ENCODE measurements at places on chromosomes 3 and 15.

DNA sequence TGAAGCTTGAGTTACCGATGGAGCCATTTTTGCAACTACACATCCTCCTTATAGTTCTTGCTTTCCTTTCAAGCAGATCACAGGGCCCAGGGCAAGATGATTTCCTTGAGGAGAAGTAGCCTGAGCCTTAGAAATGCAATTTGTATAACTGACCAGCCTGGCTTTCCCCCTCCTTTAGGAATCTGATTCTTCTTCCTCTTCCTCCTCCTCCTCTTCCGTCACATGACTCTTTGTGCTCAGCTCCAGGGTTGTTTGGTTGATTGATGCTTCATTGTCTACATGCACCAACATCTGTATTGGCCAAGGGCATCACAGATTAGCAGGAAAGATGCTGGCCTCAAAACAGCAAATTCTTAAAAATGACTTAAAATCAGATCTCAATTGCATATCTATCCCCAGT, 3.3 kb downstream of the SNAPC5 start:
- no peak for DNase-seq

- DNase-seq, result no peak
Observed at GRCh38 chr3:155772801-155773200, 27.9 kb upstream of the PLCH1 start.

GRCh38 chr15:52252781-52253180, 42.8 kb downstream of the MYO5C start:
- no peak for DNase-seq

GRCh38 chr15:45347989-45348388, 30.4 kb downstream of the GATM start:
- no peak for DNase-seq

- DNase-seq, result no peak
Observed at GRCh38 chr15:99446565-99447496, 119.0 kb upstream of the MEF2A start.

DNA sequence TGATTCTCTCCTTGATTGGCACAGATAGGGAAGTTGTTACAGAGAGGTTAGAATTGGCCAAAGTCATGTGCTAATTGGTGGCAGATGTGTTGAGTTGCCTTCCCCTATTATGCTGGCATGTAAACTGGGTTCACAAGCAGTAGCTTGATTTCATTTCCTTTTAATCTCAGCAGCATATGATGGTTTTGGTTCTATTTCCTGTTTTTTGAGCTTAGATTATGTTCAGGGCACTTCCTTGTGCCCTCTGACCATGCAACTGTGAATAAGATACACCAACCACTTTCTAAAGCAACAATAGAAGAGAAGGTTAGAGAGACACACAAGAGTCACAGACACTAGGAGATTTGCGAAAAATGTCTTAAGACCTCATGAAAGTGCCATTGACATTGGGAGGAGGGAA, 16.5 kb downstream of the HPS3 start:
- no peak for DNase-seq

GRCh38 chr3:4394048-4394447, 73.0 kb downstream of the SUMF1 start:
- DNase-seq, result peak; percentile 40

DNA sequence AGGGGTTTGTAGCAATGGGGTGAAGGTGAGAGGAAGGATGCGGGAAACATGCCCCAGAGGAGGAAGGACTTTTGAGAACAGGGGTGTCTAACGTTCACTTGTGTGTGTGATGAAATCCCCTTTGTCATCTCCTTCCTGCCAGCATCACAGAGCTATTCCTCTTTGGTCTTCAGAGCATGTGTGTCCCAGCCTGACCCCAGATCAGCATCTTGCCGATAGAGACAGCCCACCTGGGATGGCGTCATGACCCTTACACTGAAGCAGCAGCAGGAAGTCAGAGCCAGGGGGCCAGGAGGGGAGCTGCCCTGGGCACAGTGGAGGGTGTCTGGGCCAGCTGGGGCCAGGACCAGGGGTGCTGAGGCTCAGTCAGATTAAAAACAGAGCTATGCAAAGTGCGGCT, 29.9 kb upstream of the GRIP2 start:
- no peak for DNase-seq

- DNase-seq, result no peak
Observed at GRCh38 chr3:99921986-99922385, 104.3 kb downstream of the CMSS1 start.

GRCh38 chr3:161389445-161390035, 18.2 kb upstream of the SPTSSB start:
- no peak for DNase-seq

DNA sequence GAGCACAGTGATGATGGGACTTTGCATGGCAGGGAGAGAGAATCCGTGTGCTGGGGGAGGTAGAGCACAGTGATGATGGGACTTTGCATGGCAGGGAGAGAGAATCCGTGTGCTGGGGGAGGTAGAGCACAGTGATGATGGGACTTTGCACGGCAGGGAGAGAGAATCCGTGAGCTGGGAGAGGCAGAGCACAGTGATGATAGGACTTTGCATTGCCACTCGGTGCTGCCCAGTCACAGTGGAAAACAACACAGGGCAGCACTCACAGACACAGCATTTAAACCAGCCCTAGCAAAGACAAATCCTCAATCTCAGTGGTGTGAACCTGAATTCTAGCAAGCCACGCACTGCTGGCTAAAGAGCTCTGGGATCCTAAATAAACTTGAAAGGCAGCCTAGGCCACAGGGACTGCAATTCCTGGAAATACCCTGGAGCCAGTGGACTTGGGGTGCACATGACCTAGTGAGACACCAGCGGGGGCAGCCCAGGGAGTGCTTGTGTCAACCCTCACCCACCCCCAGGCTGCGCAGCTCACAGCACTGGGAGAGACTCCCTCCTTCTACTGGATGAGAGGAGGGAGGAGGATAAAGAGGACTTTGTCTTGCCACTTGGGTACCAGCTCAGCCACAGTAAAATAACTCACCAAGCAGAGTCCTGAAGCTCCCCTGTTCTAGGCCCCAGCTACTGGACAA, 23.4 kb upstream of the TNK2 start:
- DNase-seq, result no peak

GRCh38 chr3:157087780-157088600, 72.0 kb downstream of the CCNL1 start:
- no peak for DNase-seq

DNA sequence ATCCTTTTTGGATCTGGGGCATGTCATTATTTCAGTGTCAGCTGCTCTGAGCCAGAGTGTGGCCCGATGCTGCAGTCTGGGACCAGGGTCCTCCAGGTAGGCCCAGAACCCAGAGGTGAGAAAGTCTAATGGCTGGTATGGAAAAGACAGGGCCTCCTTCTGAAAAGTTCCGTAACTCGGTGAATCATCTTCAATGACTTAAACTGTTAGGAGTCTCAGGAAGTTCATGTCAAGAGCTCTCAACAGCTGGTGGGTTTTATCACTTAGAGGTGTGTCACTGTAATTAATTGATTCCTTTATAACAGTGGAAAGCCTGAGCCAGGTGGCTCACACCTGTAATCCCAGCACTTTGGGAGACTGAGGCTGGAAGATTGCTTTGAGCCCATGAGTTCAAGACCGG, 28.5 kb upstream of the PDE8A start:
- DNase-seq, result no peak

GRCh38 chr3:193951859-193952258, 184.1 kb upstream of the HES1 start:
- DNase-seq, result no peak

DNA sequence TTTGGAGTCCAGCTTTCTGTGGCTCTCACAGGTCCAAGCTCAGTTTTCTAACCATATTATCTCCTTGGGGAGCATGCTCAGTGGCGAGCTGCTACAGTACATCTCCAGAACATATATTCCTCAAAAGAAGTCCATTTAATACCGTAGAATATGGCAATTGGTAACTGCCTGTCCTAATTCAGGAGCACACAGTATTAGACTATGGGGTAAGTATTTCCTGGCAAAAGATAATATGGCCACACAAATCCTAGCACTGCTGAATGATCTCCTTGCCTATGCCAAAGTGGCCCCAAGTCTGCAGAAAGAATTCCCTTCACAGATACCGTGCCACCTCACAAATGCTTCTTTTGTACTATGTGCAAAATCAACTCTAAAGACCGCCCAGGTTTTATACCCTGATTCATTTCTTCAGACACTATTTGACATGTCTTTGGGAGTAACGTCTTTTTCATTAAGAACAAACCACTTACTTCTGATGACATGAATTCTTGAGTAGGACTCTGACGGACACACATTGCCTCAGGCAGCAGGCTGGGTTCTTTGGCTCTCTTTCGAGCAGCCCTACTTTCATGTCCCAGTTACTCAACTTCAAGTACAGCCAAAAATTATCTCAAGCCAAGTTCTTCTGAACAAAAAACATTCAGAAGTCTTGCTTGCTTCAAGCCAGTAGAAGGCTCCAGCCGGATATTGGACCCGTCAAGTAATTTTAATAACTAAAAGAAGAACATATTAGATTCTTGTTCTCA, 368.3 kb upstream of the DCBLD2 start:
- DNase-seq, result no peak

GRCh38 chr3:169145540-169146178, 517.9 kb downstream of the MECOM start:
- no peak for DNase-seq

DNA sequence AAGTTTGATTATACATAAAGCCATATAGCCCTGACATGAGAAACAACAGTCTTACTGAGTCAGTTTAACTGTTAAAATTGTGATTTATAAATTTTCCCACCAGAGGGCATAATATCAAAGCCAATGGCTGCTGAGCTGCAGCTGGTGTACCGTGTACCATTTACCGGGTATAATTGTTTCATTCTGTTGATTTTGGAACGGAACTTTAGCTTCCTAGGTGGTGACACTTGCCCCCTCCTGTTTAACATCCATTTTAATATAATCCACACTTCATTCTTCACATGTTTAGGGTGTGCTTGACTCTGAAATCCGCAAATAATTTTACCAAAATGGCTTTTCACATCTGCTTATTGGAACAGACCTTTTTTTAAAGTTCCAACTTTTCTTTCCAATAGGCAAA, 72.8 kb downstream of the SLC9A9 start:
- no peak for DNase-seq

DNA sequence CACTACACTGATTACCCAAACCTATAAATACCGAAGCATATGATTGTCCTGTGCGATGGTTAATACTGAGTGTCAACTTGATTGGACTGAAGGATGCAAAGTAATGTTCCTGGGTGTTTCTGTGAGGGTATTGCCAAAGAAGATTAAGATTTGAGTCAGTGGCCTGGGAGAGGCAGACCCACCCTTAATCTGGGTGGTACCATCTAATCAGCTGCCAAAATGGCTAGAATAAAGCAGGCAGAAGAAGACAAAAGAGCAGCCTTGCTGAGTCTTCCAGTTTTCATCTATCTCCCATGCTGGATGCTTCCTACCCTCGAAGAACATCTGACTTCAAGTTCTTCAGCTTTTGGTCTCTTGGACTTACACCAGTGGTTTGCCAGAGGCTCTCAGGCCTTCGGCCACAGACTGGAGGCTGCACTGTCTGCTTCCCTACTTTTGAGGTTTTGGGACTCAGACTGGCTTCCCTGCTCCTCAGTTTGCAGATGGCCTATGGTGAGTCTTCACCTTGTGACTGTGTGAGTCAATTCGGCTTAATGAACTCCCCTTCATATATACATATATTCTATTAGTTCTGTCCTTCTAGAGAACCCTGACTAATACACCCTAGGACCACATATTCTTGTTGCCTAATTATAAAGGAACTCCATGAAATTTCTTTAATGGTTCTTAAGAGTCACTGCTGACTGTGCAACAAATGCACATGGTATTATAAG, 31.7 kb downstream of the CSNK1G1 start:
- no peak for DNase-seq

DNA sequence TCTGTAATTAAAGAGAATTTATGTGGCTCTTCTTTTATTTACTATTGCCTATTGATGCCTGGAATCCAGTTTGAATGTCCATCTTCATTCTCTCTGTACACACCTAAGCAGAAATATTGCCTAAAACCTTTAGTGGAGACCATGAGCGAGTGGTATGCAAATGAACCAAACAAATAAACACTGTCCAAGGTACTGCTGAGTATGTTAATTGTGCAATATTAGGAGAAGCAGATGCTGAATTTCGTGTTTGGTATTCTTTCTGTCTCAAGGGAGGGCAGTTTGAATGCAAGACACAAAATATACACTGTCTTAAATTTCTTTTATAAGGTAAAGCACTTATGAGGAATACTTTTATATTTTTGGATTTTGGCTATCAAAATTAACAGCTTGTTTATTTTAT, 440.9 kb downstream of the RBMS3 start:
- no peak for DNase-seq

DNA sequence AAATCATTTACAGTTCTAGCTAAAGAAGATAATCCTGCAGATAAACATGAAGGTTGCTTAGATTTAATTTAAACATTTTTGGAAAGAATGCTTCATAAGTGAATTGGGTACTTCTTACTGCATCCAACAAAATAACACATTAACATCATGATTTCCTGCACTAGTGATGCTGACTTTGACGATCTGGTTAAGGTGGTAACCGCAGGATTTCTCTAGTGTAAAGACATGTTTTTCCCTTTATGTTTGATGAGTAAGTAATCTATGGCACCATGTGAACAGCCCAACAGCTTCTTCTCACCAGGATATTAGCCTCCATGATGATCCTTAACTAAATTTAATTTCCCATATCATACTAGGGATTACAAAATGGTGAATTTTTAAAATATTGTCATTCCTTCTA, 14.1 kb downstream of the SPPL2A start:
- no peak for DNase-seq

DNA sequence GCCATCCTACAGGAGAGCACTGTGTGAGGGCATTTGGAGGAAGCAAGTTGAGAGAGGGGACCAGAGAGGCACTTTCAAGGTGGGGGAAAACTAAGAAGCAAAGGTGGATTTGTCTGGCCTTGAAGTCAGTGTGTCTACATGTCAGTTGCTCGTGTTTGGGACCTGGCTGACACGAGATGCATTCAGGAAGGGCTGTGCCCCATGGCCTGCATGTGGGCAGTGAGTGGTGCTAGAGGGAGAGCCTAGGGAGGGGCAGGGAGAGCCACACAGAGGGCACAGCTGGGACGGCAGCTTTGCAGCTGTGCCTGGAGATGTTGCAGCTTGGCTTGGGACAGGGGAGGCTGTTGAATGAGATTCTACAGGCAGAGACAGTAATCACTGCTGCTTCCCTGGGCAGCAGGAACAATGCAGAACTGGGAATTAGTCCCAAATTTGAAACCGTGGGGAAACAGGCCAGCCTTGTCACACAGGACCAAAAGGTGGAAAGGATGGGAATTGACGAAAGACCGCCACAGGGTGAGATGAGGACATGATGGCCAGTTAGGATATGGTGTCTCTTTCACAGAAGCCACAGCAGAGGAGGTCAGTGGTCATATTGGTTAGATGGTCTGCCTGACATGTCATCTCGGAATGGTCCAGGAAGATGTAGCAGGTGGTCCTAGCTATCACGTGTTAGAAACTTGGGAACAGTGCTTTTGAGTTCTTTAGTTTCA, 10.0 kb downstream of the SEC61A1 start:
- no peak for DNase-seq

GRCh38 chr3:56089739-56090138, 378.5 kb downstream of the ERC2 start:
- DNase-seq, result no peak

DNA sequence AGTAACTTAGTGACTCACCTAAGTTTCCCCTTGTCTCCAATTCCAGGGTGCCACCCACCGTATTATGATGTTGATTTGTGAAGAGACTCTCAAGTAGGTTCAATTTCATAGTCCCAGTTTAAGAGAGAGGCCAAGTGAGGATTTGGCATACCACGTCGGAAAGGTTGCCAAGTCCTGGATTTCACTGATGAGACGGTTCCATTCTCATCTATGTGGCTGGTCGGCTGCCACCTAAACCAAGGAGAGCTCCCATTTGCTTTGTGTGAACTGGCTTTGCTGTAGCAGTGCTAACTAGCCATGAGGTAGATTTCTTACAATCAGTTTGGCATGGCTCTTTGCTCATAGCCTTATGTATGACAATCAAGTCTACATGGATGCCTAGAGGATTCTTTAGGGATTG, 653.6 kb downstream of the NLGN1 start:
- DNase-seq, result no peak
